T-cell (primary cell): ENCODE measurements at places on chromosomes 7 and 10.

GRCh38 chr10:14332903-14333302, 2.2 kb upstream of the FRMD4A start:
- H3K36me3 ChIP-seq: no peaks in the 10 kb centered on the region
- no peak overlapping the region for H3K4me3 ChIP-seq
- no peaks in the 10 kb centered on the region for H3K4me1 ChIP-seq
- DNase-seq: no peak
- H3K27me3 ChIP-seq: peaks cover 25% of the 10 kb centered on the region

GRCh38 chr7:71488308-71488707, 356.4 kb downstream of the GALNT17 start:
- DNase-seq: no peak
- no peaks in the 10 kb centered on the region for H3K36me3 ChIP-seq
- H3K4me3 ChIP-seq: no peak overlapping the region
- H3K27ac ChIP-seq: no peak overlapping the region
- H3K4me1 ChIP-seq: no peaks in the 10 kb centered on the region

DNA sequence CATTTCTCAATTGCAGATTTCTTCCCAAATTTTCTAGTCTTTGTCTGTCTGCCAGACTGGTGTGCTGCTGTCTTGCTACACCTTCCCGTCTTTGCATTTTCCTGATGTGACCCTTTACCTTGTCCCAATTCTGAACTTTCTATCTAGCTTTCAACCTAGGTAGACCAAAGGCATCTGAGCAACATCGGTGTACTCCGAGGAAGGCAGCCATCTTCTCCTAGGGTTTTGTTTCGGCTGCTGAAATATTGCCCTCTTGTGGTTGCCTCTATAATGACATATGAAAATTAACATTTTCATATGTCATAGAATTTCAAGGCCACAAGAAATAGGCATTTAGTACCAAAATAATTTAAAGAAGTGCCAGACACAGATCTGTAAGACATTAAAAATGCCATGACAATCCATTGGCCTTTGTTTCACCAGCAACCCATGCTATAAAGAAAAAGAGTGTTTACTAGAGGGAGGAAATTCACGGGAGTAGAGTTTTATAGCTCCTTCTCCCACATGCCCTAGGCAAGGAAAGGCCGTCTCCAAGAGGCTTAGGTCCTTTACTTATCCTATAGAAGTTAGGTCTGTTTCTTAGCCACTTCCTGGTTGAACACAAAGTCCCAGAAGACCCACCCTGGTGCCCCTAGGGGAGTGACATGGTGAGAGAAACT, 23.4 kb downstream of the OR9A2 start:
- H3K4me1 ChIP-seq: peaks cover 5% of the 10 kb centered on the region
- no peak overlapping the region for H3K4me3 ChIP-seq
- peak; percentile 20 for DNase-seq
- no peak overlapping the region for H3K27ac ChIP-seq
- no peaks in the 10 kb centered on the region for H3K36me3 ChIP-seq

GRCh38 chr7:116811768-116812167, 50.6 kb upstream of the CAPZA2 start:
- no peaks in the 10 kb centered on the region for H3K36me3 ChIP-seq
- no peak overlapping the region for H3K27ac ChIP-seq
- H3K4me1 ChIP-seq: no peaks in the 10 kb centered on the region
- H3K27me3 ChIP-seq: no peaks in the 10 kb centered on the region
- H3K4me3 ChIP-seq: no peak overlapping the region

GRCh38 chr10:23870651-23871610, 338.0 kb upstream of the KIAA1217 start:
- H3K27me3 ChIP-seq: no peaks in the 10 kb centered on the region
- no peaks in the 10 kb centered on the region for H3K36me3 ChIP-seq
- H3K27ac ChIP-seq: no peak overlapping the region

- no peaks in the 10 kb centered on the region for H3K4me1 ChIP-seq
- H3K27ac ChIP-seq: no peak overlapping the region
- H3K36me3 ChIP-seq: no peaks in the 10 kb centered on the region
- H3K27me3 ChIP-seq: no peaks in the 10 kb centered on the region
These were observed 48.3 kb downstream of the KIAA1549 start for GRCh38 chr7:138932870-138933269.

- H3K4me3 ChIP-seq: peak overlapping the region; percentile 94
- peaks cover 38% of the 10 kb centered on the region for H3K36me3 ChIP-seq
- H3K27me3 ChIP-seq: no peaks in the 10 kb centered on the region
- peak overlapping the region; percentile 84 for H3K27ac ChIP-seq
- peaks cover 67% of the 10 kb centered on the region for H3K4me1 ChIP-seq
- peak; percentile 58 for DNase-seq
These were observed 2.5 kb downstream of the LRCH4 start for GRCh38 chr7:100583132-100584053.

GRCh38 chr10:110011681-110012080, 3.9 kb downstream of the ADD3 start:
- no peaks in the 10 kb centered on the region for H3K27me3 ChIP-seq
- peaks cover 42% of the 10 kb centered on the region for H3K4me1 ChIP-seq
- peaks cover 10% of the 10 kb centered on the region for H3K36me3 ChIP-seq
- no peak overlapping the region for H3K4me3 ChIP-seq

DNA sequence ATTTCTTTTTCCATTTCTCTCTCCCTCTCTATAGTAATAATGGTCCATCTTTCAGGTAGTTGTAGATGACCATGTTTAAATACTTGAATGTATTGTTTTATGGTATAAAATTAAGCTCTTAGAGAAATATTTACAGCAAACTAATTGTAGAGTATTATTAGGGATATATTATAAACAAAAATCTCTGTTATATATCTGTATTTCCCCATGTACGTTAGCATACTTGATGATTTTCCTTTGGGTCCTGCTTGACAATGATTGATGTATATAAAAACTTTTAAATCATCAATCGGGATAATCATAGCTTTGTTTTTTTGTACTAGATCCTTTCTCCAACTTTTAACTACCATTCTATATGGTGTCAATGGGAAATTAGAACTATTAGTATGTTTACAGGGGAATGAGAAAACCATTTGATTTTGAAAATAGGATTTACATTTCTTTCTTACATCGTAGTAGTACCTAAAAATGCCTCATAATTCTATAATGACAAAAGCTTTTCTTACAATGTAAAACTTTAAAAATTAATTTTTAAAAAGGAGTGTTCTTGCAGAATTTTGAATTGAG, 117.5 kb upstream of the CDK13 start:
- H3K27ac ChIP-seq: no peak overlapping the region
- H3K4me1 ChIP-seq: peaks cover 6% of the 10 kb centered on the region
- no peaks in the 10 kb centered on the region for H3K36me3 ChIP-seq
- no peaks in the 10 kb centered on the region for H3K27me3 ChIP-seq
- DNase-seq: no peak

DNA sequence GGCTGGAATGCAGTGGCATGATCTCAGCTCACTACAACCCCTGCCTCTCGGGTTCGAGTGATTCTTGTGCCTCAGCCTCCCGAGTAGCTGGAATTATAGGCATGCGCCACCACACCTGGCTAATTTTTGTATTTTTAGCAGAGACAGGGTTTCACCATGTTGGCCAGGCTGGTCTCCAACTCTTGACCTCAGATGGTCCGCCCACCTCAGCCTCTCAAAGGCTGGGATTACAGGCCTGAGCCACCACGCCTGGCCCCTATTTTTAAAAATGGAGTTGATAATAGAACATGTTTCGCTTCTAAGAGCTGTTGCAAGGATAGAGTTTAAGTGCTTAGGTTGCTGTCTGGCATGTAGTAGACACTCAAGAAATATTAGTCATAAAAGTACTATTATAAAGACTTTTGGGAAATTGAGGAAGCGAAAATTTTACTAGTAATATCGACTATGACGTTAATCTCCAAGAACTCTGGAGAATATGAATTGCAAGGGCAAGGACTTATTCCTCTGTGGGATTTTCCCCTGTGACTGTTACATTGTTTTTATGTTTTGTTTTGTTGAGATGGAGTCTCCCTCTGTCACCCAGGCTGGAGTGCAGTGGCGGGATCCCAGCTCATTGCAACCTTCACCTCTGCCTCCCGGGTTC, 7.9 kb downstream of the GTF2I start:
- DNase-seq: no peak
- no peak overlapping the region for H3K4me3 ChIP-seq
- no peak overlapping the region for H3K27ac ChIP-seq
- H3K4me1 ChIP-seq: peaks cover 5% of the 10 kb centered on the region
- H3K36me3 ChIP-seq: no peaks in the 10 kb centered on the region

- DNase-seq: no peak
- peaks cover 21% of the 10 kb centered on the region for H3K36me3 ChIP-seq
- H3K4me1 ChIP-seq: no peaks in the 10 kb centered on the region
- no peak overlapping the region for H3K27ac ChIP-seq
These were observed 112.8 kb downstream of the ANKRD61 start for GRCh38 chr7:6143997-6144396.

GRCh38 chr7:130032698-130033097, 18.5 kb downstream of the ZC3HC1 start:
- H3K36me3 ChIP-seq: peaks cover 9% of the 10 kb centered on the region
- H3K27me3 ChIP-seq: no peaks in the 10 kb centered on the region
- H3K27ac ChIP-seq: no peak overlapping the region
- no peak overlapping the region for H3K4me3 ChIP-seq
- no peak for DNase-seq
- no peaks in the 10 kb centered on the region for H3K4me1 ChIP-seq

- H3K4me1 ChIP-seq: no peaks in the 10 kb centered on the region
- no peak for DNase-seq
- H3K27me3 ChIP-seq: no peaks in the 10 kb centered on the region
- H3K27ac ChIP-seq: no peak overlapping the region
- H3K36me3 ChIP-seq: no peaks in the 10 kb centered on the region
These were observed 7.0 kb upstream of the PTPRE start for GRCh38 chr10:127899766-127900387.

DNA sequence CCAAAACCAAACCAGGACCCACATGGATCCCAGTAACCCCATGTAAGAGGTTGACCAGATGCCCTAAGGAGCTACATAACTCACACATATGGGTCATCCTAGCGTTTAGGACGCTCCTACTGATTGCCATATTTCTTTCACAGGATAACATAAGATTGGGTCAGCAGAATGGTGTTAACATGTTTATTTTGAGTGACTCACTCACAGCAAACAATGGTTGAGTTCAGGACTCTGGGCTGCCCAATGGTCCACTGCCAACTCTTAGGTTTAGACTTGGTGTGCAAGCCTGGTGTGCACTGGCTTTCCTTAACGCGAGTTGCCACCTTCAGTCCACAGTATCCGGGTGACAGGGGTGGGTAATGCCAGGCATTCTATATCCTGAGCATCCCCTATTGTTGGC, 211.5 kb downstream of the GPAM start:
- H3K4me1 ChIP-seq: no peaks in the 10 kb centered on the region
- no peaks in the 10 kb centered on the region for H3K27me3 ChIP-seq
- no peak overlapping the region for H3K4me3 ChIP-seq
- no peak for DNase-seq

DNA sequence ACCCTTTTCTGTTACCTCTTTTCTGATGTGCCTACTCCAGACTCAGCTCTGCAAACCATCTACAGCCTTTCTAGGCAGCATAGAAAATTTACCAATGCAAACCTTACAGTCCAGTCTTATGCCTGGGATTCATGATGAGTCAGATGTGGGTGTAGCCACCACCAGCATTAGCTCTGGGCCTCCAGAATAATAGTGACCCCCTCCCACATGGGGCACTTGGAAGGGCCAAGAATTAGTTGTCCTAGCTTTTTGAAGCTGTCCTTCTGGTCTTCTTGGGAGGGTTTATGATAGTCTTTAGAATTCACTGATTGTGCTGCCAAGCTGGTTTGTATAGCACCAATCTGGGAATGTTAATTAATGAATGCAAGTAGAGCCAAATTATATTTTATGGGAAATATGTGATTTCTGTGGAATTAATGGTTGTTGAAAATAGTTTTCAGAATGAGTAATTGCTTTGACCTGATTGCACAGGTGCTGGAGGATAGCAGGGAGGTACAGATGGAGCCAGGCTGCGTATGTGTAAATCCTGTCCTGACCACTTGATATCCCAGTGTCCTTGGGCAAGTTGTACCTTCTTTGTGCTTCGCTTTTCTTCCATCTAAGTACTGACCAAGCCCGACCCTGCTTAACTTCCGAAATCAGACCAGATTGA, 94.8 kb downstream of the CPED1 start:
- H3K36me3 ChIP-seq: no peaks in the 10 kb centered on the region
- no peak for DNase-seq
- no peak overlapping the region for H3K4me3 ChIP-seq
- H3K27ac ChIP-seq: no peak overlapping the region
- no peaks in the 10 kb centered on the region for H3K4me1 ChIP-seq
- H3K27me3 ChIP-seq: no peaks in the 10 kb centered on the region

DNA sequence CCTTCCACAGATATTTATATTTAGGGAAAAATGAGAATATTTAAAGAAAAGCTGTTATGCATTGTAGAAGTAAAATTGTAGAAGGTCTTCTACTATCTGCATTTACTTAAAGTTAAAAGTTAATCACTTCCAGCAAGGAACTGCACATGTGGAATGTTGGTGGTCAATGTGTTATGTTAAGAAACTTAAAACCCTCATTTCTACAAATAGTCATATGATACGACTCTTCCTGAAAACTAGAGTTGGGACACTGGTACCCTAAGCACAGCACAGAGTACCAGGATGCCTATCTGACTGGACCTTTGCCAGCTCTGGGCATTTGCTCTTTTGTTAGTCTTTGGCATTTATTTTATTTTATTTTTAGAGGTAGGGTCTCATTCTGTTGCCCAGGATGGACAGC, 524.2 kb upstream of the GALNT17 start:
- no peak for DNase-seq
- no peak overlapping the region for H3K27ac ChIP-seq
- no peak overlapping the region for H3K4me3 ChIP-seq
- no peaks in the 10 kb centered on the region for H3K4me1 ChIP-seq

GRCh38 chr10:74163319-74164068, 12.5 kb downstream of the ADK start:
- no peak overlapping the region for H3K27ac ChIP-seq
- H3K4me1 ChIP-seq: peaks cover 3% of the 10 kb centered on the region
- no peak overlapping the region for H3K4me3 ChIP-seq
- no peak for DNase-seq
- no peaks in the 10 kb centered on the region for H3K27me3 ChIP-seq
- no peaks in the 10 kb centered on the region for H3K36me3 ChIP-seq

- no peak overlapping the region for H3K27ac ChIP-seq
- DNase-seq: no peak
- no peak overlapping the region for H3K4me3 ChIP-seq
- H3K36me3 ChIP-seq: no peaks in the 10 kb centered on the region
- H3K4me1 ChIP-seq: no peaks in the 10 kb centered on the region
These were observed 194.4 kb downstream of the POU6F2 start for GRCh38 chr7:39172137-39172536.

DNA sequence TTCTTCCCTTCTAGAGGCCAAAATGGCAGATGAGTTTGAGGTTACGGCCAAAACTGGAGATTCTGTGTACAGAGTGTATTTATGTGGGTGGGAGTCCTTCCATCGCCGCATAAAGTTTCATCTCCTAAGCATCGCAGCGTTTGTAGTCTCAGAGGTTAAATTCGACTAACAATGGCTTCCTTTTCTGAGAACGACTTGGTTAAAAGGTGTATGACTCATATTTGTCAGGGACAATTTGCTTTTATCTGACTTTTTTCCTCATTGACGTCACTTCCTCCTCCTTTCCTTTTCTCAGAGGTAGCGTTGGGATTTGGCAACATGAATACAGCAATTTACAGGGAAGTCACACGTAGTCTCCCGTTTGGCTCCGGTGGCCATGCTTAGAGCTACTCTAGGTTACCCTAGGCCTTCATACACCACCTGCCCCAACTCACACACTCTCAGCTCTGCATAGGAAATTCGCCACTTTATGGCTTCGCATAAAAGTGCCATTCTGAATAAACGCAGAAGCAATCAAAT, 37.6 kb upstream of the TCF7L2 start:
- H3K36me3 ChIP-seq: no peaks in the 10 kb centered on the region
- no peaks in the 10 kb centered on the region for H3K4me1 ChIP-seq
- H3K4me3 ChIP-seq: no peak overlapping the region
- DNase-seq: no peak

- no peaks in the 10 kb centered on the region for H3K36me3 ChIP-seq
- H3K4me1 ChIP-seq: no peaks in the 10 kb centered on the region
- DNase-seq: no peak
- peaks cover 2% of the 10 kb centered on the region for H3K27me3 ChIP-seq
- no peak overlapping the region for H3K27ac ChIP-seq
These were observed 188.9 kb downstream of the SKIDA1 start for GRCh38 chr10:21336476-21337170.
